ENCODE measurements at places on chromosomes 6 and 20.

- DNase-seq: no peak
Measured at GRCh38 chr6:106609699-106610098, 19.6 kb downstream of the RTN4IP1 start.

DNA sequence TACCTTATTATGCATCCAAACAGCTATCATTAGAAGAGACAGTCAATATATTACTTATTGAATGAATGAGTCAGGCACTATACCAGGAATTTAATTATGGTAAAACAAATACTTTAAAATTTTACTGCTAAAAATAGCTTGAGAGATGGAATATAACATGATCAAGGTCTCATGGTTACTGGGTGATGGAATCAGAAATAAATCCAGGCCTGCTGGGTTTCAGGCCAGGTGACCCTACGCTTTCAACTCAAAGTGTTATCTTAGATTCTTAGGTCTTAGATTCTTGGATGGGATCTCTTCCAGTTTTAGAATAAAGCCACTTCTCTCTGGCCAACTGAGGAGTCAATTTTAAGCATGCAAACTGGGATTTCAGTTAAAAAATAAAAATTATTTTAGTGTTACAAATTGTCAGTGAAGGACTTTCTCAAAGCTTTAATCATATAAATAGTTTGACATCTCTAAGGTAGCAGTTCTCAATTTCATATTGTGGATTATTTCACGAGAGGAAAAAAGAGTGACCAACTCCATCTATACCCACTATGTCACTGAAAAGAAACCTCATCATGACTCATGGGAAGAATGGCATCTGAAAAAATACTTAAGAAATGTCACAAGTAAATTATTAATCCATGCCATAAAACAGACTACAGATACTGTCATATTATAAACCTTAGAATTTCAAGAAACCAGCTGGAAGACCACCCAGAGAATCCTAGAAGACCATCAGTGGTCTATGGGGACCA, 283.4 kb upstream of the RUNX2 start:
- no peak for DNase-seq

GRCh38 chr6:117740605-117741004, 65.3 kb downstream of the NUS1 start:
- no peak for DNase-seq

GRCh38 chr20:41005361-41005729, 23.3 kb upstream of the TOP1 start:
- no peak for DNase-seq

DNA sequence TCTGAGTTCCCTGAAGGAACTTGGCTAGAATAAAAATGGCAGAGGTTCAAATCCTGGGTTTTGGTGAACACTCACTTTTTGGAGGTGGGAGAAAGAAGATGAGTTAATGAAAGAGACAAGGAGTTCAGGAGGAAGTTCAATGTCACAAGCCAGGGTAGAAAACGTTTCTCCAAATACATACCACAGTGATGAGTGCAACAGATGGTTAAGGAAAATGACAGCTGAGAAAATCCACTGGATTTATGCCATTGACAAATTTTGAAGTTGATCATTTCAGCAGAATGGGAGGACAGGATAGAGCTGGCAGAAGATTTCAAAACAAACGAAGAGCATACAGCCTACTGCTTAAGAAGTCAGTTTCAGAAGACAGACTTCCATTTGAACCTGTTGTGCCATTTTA, 122.7 kb downstream of the GFRAL start:
- DNase-seq: no peak

DNA sequence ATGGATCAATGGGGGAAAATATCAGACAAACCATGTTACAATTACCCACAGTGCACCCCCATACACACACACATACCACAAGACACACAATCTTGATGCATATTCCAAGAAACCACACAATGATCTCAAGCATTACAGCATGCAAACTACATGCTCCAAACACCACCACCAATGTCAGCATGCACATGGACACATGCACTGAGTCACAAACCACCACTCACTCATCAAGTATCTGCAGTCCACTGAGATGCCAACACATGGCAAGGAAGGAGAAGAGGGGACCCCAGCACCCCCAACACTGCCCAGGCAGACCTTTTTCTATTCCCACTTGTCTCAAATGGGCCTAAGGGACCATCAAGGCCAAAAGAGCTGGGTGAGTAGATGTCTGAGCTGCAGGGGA, 91.6 kb downstream of the PREX1 start:
- DNase-seq: no peak

DNA sequence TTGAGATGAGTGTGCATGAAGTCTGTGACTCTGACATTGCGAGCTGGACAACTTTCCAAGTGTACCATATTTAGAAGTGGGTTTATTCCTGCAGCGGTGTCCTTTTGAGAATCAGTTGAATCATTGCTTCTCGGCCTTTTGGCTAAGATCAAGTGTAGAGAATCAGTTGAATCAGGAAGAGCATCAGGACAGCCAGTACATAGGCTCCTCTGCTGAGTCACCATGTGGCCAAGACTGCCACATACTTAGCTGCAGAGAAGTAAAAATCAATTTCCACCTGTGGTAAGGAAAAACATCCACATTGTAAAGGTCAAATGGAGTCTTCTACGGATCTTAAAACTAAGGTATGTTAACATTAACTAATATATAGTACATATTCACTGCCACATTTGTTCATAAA, 428.4 kb upstream of the MARCKS start:
- DNase-seq: no peak

DNA sequence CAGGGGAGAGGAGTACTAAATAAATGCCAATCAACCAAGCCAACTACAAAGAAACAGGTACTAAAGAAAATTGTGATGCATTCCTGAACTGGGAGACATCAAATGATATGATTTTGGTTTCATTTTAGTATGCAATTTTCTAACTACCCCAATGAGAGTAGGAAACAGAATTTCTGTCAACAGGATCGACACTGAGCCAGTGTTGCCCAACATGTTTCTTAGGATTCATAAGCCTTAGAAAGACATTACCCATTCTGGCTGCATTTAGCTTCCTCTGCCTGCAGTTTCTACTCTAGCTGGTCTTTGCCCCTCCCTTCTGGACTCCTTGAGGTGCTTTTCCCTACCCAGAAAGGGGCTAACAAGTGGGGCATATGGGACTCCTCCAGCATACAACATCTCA, 49.8 kb downstream of the KCTD20 start:
- DNase-seq: no peak
